ENCODE measurements at places on chromosomes 5 and 9. TPM values are rescaled to one million over a fixed set of nuclear protein-coding genes. Genes with fewer than 3 reads are reported as not detected.

The IRX1 gene
- total RNA-seq = not detected

DNA sequence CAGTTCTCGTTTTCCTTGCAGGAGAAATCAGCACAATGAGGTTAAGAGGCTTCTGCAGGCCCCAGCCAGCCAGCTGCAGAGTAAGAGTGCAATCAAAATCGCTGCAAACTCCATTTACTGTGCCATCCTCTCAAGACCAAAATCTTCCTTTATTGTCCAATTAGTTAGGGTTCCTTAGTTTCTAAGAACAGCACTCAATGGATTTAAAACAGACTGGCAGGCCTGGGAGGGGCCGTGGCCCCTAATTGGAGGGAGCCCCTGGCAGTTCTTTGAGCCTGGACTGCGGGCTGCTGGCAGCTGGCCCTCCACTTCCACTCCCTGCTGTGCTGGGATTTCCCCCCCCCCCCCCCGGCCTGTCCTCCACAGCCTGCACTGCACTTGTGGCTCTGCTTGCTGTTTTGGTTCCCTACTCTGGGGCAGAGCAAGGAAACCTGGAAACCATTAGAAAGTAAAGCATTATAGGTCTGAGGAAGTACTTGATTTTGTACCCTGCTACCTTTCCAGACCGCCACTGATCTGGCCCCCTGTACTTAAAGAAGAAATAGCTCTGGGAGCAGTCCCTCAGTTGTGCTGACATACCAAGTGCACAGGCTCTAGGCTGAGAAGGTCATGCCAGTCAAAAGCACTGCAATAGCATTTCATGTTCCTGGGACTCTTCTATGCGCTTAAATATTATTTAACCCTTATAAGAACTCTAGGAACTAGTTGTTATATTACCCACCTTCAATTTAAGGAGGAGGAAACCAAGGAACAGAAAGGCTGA lies 129.0 kb downstream of the APBA1 start:
- H3K27me3 ChIP-seq = no peaks in the 10 kb centered on the region
- DNase-seq = no peak
- H3K4me1 ChIP-seq = no peaks in the 10 kb centered on the region
- H3K36me3 ChIP-seq = no peaks in the 10 kb centered on the region
- H3K27ac ChIP-seq = no peak overlapping the region

The CTSV gene
- not detected for total RNA-seq

GRCh38 chr5:123543438-123543837 lies 31.5 kb downstream of the CSNK1G3 start:
- H3K27me3 ChIP-seq = no peaks in the 10 kb centered on the region
- DNase-seq = no peak
- H3K27ac ChIP-seq = no peak overlapping the region

The SLC1A1 gene
- total RNA-seq = 0.76 TPM

The PARP8 gene
- 14.7 TPM for total RNA-seq

Data from ovary (tissue), 10 donors.